ENCODE measurements at places on chromosomes 6 and 20.

GRCh38 chr6:50992232-50992631 is 173.6 kb downstream of the TFAP2B start:
- no peak for DNase-seq

DNA sequence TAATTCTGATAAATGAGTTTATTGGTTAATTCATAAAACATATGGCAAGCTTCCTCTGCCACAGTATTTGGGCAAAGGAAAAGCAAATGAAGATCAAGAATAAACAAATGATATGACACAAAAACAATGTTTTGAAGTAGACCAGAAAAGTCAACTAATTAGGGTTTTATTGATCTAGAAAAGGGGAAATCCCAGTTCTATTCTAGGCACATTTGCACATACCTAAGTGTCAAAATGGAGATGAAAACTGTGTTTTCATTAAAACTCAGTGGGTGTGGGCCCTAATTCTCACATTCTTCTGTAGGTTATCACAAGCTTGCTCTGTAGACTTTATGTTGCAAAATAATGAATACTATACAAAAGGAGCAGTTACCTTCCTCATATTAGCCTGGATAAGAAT is 69.0 kb upstream of the TENT5A start:
- DNase-seq, result no peak

GRCh38 chr20:48236000-48236970 is 451.0 kb upstream of the SULF2 start:
- DNase-seq, result no peak

- DNase-seq, result no peak
These were observed 22.9 kb downstream of the RNF182 start for GRCh38 chr6:13947611-13948178.

DNA sequence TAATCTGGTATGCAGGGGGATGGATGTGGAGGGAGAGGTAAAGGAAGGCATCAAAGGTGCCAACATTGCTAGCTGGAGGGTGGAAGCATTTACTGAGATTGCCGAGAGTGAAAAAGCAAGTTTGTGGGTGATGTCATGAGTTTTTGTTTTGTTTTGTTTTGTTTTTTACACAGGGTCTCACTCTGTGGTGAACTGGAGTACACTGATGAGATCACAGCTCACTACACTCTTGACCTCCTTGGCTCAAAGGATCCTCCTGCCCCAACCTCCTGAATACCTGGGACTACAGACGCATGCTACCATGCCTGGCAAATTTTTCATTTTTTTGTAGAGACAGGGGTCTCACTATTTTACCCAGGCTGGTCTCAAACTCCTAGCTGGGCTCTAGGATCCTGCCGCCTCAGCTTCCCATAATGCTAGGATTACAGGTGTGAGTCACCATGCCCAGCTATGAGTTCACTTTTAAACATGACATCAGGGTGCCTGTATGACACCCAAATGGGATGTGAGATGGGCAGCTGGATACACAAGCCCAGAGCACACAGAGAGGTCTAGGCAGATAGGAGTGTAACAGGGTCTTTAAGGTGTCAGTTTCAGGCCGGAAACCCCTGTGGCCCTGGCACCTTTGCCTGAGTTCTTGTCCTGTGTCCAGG is 35.1 kb upstream of the HMGA1 start:
- no peak for DNase-seq
